ENCODE measurements at places on chromosomes 3 and 15.

DNA sequence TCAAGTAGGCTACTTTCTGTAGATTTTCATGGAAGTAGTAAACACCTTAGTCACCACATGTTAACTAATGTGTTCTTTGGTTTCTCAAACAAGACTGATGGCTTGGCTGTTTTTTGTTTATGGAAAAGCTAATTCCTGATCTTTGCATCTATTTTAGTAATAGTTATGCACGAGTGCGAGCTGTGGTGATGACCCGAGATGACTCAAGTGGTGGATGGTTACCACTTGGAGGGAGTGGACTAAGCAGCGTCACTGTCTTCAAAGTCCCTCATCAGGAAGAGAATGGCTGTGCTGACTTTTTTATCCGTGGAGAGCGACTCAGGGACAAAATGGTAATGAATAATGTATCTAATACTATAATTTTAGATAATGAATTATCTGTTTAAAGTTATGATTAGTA lies 46.6 kb downstream of the SPRED1 start:
- no peak for DNase-seq

DNA sequence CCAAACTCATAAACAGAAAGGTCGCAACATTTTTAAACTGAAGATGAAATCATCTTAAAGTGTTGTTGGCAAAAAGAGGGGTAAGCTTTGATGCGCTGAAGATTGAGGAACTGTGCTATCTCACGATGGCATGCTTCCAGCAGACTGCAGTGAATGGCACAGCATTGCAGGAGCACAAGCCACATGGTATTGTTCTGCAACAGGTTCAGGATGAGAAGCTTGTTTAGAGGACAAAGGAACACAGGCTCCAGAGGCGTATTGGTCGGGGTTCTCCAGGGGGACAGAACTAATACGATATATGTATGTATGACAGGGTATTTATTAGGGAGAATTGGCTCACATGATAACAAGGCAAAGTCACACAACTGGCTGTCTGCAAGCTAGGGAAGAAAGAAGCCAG lies 13.8 kb upstream of the PLD1 start:
- DNase-seq, result no peak

DNA sequence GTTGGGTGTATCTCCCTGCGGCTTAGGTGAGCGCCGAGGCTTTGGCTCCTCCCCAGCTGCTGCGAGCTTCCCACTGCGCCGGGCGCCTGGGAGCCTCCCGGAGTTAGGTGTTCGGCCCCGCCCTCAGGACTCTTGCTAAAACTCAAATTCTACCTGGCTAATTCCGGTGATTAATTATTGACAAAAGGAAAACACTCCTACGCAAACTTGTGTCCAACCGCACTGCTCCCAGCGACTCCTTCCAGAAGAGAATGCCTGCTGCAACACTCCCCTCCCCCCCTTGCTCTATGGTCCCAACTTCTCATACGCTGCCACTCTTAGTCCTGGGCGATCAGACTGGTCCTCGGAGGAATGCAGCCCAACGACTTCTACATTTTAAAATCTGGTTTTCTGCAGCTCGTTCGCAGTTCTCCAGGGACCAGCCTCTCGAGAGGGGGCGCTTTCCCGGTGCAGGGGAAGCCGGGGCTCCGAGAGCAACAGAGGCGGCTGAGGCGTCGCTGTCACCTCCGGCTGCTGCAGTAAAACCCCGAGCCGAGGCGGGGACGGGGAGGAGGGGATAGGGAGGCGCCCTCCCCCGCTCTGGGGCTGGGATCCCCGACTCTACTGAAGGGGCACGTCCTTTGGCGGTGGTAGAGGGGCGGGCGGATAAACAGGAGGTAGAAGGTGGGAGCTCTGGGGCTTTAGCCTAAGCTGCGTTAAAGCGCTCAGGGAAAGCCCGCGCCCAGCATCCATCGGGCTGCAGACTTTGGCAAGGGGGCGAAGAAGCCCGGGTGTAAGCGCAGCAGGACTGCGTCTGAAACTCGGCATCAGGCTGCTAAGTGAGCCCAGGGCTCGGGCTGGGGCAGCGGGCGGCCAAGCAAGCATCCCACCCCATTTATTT lies at the start of gene SPTSSB:
Gene SPTSSB, minus strand, starts transcription at position 77 of the 880 bp plus-strand sequence. CDS start 25,194 bp downstream, outside the sequence.
- no peak for DNase-seq

GRCh38 chr3:12681943-12682390 lies 18.1 kb upstream of the RAF1 start:
- peak; percentile 68 for DNase-seq

- no peak for DNase-seq
Measured at GRCh38 chr3:65761446-65762234, 277.1 kb downstream of the MAGI1 start.

- DNase-seq, result no peak
Measured at GRCh38 chr3:161274691-161275298, 53.7 kb downstream of the NMD3 start.

DNA sequence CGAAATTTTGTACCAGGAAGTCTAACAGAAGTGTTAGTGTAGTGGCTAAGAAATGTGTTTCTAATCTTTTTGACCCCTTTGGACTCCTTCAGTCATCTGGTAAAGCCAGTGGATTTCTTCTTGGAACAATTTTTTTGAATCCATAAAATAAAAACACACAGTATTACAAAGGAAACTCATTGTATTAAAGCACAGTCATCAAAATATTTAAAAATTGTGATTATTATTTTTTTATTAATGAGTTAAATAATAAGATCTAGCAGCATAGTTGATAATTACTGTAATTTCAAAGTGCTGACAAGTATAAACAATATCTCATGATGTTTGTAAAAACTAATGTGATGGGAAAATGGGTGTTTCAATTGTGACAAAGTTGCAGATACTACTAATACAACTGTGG lies 72.2 kb upstream of the LRRC3B start:
- no peak for DNase-seq

GRCh38 chr3:188911026-188911850 lies 260.5 kb upstream of the TPRG1 start:
- no peak for DNase-seq

GRCh38 chr3:11140713-11141104 lies 13.6 kb upstream of the HRH1 start:
- DNase-seq, result no peak
